Caki2 (cell line): ENCODE measurements at places on chromosomes 13 and 19.
A peak's percentile ranks its signal among the peaks of the same experiment; 100 is the strongest.

- DNase-seq, result no peak
Observed at GRCh38 chr13:55440465-55441085, 1700.1 kb upstream of the PRR20A start.

DNA sequence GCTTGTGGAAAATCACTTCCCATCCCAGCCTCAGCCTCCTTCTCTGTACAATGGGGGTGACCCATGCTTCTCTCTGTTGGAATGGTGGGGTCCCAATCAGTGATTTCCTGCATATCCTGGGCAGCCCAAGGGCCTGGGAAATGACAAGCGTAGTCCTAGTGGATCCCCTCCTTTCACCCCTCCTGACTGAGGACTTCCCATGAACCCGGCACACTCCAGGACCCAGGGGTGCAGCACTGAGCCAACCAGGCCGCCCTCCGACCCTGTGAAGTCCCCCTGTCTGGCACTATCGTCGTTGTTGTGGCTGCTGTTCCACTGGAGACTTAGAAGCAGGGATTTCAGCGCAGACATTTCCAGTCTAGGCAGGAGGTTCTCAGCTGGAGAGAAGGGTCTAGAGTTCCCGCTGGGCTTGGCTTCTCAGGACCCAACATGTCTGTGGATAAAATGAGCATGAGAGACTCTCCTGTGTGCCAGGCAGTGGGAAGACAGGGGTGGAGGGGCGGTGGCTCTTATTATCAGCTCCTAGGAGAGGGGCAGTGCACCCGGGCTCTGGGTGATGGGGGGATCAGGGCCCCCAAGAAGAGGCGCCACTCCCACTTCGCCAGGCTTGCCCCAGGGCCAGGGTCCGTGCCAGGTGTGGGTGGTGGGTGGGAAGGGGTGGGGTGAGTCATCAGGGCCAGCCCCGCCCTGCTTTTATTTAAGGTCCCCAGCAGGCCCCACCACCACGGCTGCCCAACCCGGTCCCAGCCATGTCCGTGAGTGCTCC is at the start of gene LGALS7B:
Gene LGALS7B (plus strand): TSS at position 723 of the 766 bp plus-strand sequence. CDS start 27 bp downstream, at position 750.
- no peak for DNase-seq

- DNase-seq, result peak; percentile 98
Observed at GRCh38 chr19:45691516-45692186, at the start of gene SNRPD2. SNRPD2 (minus strand) TSS chr19:45691953; CDS start chr19:45691888, 65 bp downstream.

- DNase-seq, result no peak
Observed at GRCh38 chr13:46211116-46211482, 629 bp upstream of the LRRC63 start.

GRCh38 chr19:50902640-50903039 is 8.6 kb downstream of the KLK4 start:
- DNase-seq, result no peak

DNA sequence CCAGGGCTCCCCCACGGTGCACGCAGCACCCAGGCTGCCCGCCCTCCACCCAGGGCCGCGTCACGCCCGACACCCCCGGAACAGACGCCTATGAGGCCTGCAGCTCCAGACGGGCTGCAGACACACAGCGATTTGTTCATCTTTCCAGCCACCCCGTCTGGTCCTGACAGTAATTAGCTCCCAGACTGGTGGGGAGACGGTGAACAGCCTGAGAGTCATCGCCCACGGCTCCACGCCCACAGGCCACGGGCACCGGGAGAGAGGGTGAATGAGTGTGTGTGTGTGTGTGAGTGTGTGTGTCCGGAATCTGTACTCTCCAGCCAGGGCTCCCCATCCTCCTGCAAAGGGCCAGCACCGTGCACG is 18.1 kb downstream of the GADD45B start:
- peak; percentile 14 for DNase-seq

DNA sequence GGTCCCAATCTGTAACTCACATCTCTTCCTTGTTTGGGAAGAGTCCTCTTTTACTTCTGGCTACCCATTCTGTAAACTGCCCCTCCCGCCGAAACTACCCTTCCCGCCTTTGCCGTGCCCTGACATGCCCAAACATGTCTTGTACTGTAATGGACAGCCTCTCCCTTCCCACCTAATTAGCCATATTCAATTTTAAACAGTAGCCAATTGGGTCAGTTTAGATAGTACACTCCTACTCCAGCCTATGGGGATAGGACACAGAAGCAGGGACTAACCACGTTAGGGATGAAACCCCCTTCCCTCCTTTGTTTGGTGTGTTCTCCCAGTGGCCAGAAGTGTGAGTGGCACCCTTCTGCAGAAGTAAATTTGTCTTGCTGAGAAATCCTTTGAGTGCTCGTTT is 34.2 kb downstream of the SACS start:
- DNase-seq, result no peak

DNA sequence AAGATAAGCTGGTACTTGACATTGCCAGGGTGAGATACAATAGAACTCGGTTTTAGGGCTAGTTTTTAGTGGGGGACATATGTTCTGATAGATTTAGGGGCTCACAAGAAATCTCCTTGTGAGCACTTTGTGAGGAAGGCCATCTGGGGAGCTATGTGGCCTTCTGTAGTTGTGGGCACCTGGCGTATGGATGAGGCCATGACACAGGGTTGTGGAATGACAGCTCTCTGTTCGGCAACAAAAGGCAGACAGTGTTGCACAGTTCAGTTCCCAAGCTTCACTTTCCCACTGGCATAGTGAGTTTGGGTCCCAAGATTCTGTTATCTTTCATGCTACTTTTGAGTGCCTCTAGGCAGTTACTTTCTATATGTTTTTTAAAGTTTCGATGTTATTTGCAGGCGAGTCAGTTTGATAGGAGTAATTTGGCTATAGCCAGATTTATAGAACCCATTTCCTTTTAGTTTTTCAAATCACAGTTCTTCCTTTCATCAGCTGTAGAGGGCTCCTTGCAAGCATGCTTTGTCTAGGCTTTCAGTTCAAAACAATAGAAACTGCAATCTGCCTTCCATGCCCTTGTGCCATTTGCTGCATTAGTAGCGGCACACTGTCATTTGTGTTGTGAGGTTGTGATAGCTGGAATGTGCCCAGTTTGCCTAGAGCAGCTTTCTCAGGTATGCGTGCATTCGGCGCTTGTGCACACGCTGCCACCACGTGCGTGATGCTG is 70.6 kb upstream of the TEX29 start:
- DNase-seq, result no peak

DNA sequence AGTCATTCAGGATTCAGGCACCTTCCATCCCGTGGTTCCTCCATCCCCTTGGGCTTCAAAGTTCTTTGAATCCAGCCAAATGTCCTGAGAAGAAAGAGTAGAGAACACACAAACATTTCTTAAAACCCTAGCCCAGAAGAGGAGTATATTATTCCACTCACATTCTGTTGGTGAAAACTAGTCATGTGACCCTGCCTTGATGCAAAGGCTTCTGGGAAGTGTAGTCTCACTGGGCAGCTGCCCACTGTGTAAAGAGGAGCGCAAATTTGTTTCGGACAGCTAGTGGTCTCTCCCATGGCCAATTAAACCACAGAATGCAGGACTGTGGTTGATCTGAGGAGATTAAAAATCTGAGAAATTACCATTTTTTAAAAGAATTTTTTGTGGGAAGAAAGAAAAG is 304.4 kb downstream of the SUCLA2 start:
- DNase-seq, result no peak

- no peak for DNase-seq
Observed at GRCh38 chr13:37601648-37602440, 3.3 kb upstream of the POSTN start.

DNA sequence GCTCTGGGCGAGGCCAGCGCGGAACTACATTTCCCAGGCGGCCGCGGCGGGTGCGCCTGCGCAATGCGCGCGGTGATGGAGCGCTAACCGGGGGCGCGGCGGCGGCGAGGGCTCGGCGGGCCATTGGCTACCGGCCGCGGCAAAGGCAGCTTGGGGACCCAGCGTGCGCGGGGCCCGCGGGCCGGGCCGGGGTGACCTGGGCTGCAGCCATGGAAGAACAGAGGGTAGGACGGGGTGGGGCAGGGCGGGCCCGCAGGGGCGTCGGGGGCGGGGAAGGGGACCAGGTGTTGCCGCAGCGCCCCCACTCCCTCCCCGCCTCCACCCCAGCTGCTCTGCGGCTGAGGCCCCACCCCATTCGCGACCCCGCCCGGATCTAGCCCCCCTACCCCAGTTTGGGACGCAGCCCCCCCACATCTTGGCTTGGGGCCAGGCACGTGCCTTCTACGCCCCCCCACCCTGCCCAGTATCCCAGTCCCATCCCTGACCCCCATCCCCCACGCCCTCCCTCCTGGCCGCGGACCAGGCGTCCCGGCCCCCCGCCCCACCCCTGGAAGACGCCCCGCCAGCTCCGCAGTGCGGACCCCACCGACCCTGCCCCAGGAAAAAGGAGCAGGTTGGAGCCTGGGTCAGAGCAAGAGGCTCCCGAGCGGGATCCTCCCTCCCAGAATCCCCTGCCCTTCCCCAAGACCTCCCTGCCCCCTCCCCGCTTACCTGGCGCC is at the start of gene FSD1:
Gene FSD1 (plus strand): TSS at position 61 of the 719 bp plus-strand sequence. CDS start 149 bp downstream, at position 210.
- DNase-seq, result peak; percentile 33

GRCh38 chr13:100203696-100204367 is 114.9 kb downstream of the PCCA start:
- DNase-seq, result no peak

GRCh38 chr13:111166882-111167675 is 52.0 kb downstream of the ARHGEF7 start:
- no peak for DNase-seq

DNA sequence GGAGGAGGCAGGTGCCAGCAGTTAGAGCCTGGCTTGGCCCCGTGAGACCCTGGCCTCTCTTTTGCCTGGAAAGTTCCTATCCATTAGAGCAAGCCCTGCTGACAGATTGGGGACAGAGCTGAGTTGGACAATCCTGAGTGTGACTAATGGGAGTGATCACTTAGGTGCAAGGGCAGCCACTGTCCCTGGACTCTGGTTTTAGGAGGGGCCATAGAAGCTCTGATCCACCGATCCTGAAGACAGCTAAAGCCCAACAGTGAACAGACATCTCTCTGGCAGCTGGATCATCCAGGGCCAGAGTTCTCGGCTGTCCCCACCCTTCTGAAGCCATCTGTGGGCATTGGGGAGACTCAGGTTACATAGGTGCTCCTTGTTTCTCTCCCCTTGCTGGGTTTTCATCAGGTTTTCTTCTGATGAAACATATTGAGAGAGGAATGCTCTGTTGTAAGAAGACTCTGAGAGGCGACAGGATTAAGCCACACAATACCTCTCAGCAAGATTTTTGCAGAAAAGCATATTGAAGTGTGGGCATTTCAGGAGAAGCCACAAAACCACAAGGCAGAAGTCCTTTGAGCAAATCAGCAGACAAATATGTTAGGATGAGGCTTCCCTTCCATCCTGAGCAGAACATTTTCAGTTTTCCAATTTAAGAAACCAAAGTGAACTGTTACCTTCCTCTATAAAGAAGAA is 288.0 kb upstream of the MAB21L1 start:
- DNase-seq, result no peak

- DNase-seq, result peak; percentile 99
Observed at GRCh38 chr19:45423589-45424190, at the start of gene ERCC1. ERCC1 (minus strand) TSS chr19:45423917; CDS start chr19:45423374, 543 bp downstream.

DNA sequence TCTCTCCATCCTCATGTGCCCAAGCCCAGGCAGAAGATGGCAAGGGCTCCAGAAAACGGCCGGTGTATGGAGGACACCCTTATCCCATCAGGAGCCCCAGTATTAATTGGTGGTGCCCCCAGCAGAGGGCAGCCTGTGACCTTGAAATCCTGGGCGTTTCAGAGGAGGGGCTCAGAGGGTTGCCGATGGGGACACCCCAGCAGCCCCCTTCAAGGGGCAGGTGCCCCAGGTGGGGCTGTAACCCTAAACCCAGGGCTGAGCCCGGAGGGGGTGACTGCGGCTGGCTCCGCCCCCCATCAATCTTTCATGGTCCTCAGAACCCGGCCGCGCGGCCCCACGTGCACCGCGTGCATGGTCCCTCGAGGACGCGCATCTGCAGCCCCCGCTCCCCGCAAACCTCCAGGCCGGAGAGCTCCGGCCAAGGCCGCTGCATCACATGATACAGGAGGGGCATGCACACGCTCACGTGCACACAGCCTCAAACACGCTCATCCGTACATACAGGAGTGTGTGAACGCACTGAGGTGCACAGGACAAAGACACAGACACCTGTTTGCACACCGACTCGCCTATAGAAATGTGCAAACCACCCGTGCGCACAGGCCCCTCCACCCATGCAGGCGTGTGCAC is 949 bp downstream of the RAB3A start:
- no peak for DNase-seq

GRCh38 chr19:52898101-52898500 is 666 bp upstream of the ZNF320 start:
- DNase-seq, result no peak

- DNase-seq, result no peak
Observed at GRCh38 chr13:100860866-100861265, 186.3 kb upstream of the TMTC4 start.

DNA sequence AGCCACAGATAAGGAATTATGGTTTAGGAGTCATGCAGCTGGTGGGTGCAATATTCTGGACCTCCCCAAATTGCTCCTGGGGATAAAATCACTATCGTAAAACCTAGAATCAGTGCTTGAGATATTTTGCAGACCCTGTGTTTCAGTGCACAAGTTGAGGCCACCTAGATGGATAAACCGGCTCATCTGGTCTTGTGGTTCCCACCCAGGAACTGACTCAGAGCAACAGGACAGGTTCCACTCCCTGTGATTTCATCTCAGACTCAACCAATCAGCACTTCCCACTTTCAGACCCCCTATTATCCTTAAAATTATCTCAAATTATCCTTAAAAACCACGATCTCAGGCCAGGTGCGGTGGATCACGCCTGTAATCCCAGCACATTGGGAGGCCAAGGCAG is 21.0 kb downstream of the FBXL12 start:
- no peak for DNase-seq

GRCh38 chr19:10797078-10797477 is 38.9 kb downstream of the TMED1 start:
- no peak for DNase-seq

DNA sequence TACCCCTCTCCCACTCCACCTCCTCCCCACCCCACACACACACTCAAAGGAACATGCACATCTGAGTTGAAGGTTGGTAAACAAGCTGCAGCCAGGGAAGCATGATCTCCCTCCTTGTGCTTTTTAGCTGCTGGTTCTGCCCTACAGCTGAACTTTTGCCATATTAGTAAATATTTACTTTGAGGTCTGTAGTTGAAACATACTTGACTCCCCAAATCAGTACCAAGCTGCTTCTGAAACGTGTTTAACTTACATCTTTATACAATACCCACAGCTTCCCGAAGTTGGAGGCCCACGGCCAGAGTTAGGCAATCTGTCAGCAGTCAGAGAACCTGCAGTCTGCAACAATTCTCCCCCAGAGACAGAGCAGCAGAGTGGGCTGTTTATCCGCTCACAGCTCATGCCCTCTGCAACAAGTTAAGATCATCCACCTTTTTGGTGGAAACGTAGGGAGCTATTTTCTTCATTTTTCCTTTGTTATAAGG is 1.5 kb upstream of the PCDH20 start:
- no peak for DNase-seq

- peak; percentile 24 for DNase-seq
Observed at GRCh38 chr13:102597029-102597961, 509 bp downstream of the TPP2 start.
